ENCODE measurements at places on chromosomes 1 and 21. TPM values are rescaled to one million over a fixed set of nuclear protein-coding genes. Genes with fewer than 3 reads are reported as not detected.

GRCh38 chr1:2877391-2877790 is 75.9 kb upstream of the TTC34 start:
- no peak overlapping the region for H3K4me3 ChIP-seq
- H3K27me3 ChIP-seq: no peaks in the 10 kb centered on the region
- no peak for DNase-seq
- H3K27ac ChIP-seq: no peak overlapping the region
- no peaks in the 10 kb centered on the region for H3K36me3 ChIP-seq
- H3K4me1 ChIP-seq: no peaks in the 10 kb centered on the region

DNA sequence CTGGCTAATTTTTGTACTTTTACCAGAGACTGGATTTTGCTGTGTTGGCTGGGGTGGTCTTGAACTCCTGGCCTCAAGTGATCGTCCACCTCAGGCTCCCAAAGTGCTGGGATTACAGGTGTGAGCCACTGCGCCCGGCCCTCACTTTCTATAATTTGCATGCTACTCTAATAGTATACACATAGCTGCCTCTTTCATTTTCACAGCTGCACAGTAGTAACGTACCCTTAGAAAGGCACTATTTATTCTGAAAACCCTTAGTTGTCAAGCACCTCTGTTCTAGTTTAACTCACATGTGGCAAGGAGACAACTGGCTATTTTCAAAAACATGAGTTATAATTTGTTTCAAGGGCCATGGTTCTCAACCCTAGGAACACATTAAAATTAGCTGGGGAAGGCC is 17.2 kb downstream of the TPM3 start:
- no peak for DNase-seq
- no peaks in the 10 kb centered on the region for H3K27me3 ChIP-seq
- no peak overlapping the region for H3K27ac ChIP-seq
- H3K4me3 ChIP-seq: no peak overlapping the region

GRCh38 chr1:5435414-5435813 is 556.8 kb downstream of the NPHP4 start:
- H3K27ac ChIP-seq: no peak overlapping the region
- no peak overlapping the region for H3K4me3 ChIP-seq
- no peak for DNase-seq
- no peaks in the 10 kb centered on the region for H3K27me3 ChIP-seq
- H3K36me3 ChIP-seq: no peaks in the 10 kb centered on the region

- peak overlapping the region; percentile 27 for H3K27ac ChIP-seq
- peaks cover 3% of the 10 kb centered on the region for H3K4me1 ChIP-seq
- peak overlapping the region; percentile 27 for H3K4me3 ChIP-seq
Observed at GRCh38 chr1:243421784-243422183, 165.9 kb downstream of the SDCCAG8 start.

GRCh38 chr21:31176080-31176551 is 137.8 kb upstream of the KRTAP19-8 start:
- H3K4me1 ChIP-seq: peaks cover 7% of the 10 kb centered on the region
- no peak overlapping the region for H3K27ac ChIP-seq
- H3K27me3 ChIP-seq: no peaks in the 10 kb centered on the region
- DNase-seq: no peak
- H3K4me3 ChIP-seq: no peak overlapping the region

DNA sequence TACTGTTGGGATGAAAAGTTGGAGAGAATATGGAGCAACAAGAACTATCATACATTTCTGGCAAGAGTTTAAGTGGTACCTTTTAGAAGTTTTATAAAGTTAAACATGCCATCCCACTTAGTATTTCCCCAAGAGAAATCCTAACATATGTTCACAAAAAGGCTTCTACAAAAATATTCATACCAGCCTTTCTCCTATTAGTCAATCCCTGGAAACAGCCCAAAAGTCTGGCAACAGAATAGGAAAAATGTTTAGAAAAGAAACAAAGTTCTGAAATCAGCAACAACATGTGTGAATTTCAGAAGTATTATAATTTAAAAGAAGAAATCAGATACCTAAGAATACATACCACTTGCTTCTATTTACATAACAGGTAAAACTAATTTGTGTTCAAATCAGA is 271.0 kb downstream of the DSCAM start:
- no peaks in the 10 kb centered on the region for H3K4me1 ChIP-seq
- H3K27me3 ChIP-seq: no peaks in the 10 kb centered on the region
- no peak for DNase-seq
- H3K4me3 ChIP-seq: no peak overlapping the region
- H3K27ac ChIP-seq: no peak overlapping the region
- H3K36me3 ChIP-seq: no peaks in the 10 kb centered on the region

DNA sequence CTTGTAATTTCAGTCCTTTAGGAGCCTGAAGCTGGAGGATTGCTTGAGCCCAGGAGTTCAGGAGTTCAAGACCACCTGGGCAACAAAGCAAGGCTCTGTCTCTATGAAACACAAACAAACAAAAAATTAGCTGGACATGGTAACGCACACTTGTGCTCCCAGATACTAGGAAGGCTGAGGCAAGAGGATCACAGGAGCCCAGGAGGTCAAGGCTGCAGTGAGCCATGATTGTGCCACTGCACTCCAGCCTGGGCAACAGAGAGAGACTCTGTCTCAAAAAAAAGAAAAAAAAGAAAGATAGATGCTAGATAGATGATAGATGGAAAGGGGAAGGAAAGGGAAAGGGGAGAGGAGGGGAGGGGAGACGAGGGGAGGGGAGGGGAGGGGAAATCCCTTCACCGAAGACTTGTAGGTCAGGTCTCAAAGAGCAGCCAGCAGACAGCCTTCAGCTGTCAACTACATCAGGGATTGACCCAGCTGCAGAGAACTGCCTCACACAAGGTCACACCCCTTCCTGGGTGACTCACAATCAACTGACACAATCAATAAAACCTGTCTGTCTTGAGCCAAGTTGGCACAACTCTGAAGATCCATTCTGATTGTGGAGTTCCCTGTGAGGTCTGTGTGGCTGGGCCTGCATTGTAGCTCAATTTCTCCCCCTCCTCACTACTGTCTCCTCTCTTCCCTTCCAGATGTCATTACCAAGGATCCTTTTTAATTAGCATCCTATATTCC is 200.6 kb downstream of the RGS7 start:
- no peak for DNase-seq
- no peaks in the 10 kb centered on the region for H3K27me3 ChIP-seq
- H3K36me3 ChIP-seq: no peaks in the 10 kb centered on the region
- H3K27ac ChIP-seq: no peak overlapping the region
- H3K4me1 ChIP-seq: no peaks in the 10 kb centered on the region

DNA sequence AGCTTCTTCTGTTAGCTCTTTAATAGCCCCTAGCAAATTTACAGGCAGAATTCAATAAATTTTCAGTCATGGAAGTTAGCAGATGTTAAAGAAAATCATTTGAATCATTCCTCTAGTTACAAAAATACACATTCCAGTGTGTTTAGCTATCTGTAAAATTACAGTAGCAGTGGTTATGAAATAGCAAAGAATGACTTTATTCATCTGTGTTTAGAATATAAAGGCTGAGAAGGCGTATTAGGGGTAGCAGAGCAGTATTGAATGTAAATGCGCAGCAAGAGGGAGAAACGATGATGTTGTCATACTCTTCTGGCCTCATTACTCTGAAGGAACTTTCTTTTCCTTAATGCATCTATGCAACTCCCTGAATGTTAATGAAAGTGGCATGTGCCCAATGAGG is 106.2 kb upstream of the CYYR1 start:
- no peak for DNase-seq
- no peaks in the 10 kb centered on the region for H3K4me1 ChIP-seq
- no peaks in the 10 kb centered on the region for H3K36me3 ChIP-seq
- H3K27me3 ChIP-seq: no peaks in the 10 kb centered on the region
- no peak overlapping the region for H3K4me3 ChIP-seq

DNA sequence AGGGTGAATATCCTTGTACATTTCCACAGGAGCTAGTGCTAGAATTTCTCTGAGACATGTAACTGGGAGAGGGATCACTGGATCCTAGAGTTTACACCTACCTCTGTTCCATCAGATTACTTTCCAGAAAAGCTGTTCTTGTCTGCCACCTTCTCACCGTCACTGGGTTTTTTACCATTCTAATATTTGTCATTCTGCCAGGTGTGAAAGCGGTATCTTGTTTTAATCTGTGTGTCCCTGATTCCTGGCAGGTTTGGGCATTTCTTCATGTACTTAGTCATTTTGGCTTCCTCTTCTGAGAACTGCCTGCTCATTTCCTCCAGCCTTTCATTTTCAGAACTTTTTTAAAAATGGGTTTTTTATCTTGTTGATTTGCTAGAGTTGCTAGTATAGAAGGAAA is 5.1 kb downstream of the PMF1 start:
- peaks cover 10% of the 10 kb centered on the region for H3K4me1 ChIP-seq
- no peak overlapping the region for H3K4me3 ChIP-seq
- H3K27ac ChIP-seq: no peak overlapping the region
- H3K27me3 ChIP-seq: no peaks in the 10 kb centered on the region

DNA sequence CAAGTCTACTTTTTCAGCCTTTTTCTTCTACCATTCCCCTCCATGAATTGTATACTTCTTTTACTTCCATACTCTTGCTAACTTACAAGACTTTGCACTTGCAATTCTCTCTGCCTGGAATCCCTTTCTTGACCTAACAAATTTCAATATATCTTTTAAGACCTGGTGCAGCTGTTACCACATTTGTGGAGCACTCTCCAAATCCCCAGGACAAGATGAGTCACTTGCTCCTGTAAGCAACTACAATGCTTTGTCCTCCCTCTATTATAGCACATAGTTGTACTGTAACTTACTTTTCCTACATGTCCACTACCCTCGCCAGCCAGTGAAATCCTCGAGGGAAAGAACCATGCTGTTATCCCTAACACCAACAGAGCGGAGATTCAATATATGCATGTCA is 43.1 kb downstream of the WARS2 start:
- H3K27ac ChIP-seq: no peak overlapping the region
- no peaks in the 10 kb centered on the region for H3K36me3 ChIP-seq
- no peak for DNase-seq
- H3K27me3 ChIP-seq: no peaks in the 10 kb centered on the region
- H3K4me1 ChIP-seq: no peaks in the 10 kb centered on the region

- no peaks in the 10 kb centered on the region for H3K27me3 ChIP-seq
- no peaks in the 10 kb centered on the region for H3K36me3 ChIP-seq
- DNase-seq: no peak
- peaks cover 19% of the 10 kb centered on the region for H3K4me1 ChIP-seq
Observed at GRCh38 chr1:180131510-180131909, 23.2 kb upstream of the QSOX1 start.

- H3K4me1 ChIP-seq: peaks cover 36% of the 10 kb centered on the region
- DNase-seq: no peak
- H3K27ac ChIP-seq: peak overlapping the region; percentile 26
- no peak overlapping the region for H3K4me3 ChIP-seq
- no peaks in the 10 kb centered on the region for H3K36me3 ChIP-seq
Observed at GRCh38 chr1:247357781-247358211, 26.1 kb upstream of the ZNF496 start.

DNA sequence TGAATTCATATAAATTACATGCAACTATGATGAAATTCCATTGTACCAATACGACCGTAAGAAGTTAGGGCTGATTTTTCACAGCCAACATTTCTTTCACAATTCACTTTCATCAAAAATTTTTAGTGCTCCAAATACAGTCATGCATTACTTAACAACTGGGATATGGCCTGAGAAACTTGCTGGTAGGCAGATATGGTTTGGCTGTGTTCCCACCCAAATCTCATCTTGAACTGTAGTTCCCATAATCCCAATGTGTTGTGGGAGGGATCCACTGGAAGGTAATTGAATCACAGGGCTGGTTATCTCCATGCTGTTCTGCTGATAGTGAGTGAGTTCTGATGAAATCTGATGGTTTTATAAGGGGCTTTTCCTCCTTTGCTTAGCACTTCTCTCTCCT is 244.4 kb downstream of the AKT3 start:
- H3K36me3 ChIP-seq: no peaks in the 10 kb centered on the region
- H3K4me3 ChIP-seq: no peak overlapping the region
- no peaks in the 10 kb centered on the region for H3K27me3 ChIP-seq
- H3K4me1 ChIP-seq: no peaks in the 10 kb centered on the region

DNA sequence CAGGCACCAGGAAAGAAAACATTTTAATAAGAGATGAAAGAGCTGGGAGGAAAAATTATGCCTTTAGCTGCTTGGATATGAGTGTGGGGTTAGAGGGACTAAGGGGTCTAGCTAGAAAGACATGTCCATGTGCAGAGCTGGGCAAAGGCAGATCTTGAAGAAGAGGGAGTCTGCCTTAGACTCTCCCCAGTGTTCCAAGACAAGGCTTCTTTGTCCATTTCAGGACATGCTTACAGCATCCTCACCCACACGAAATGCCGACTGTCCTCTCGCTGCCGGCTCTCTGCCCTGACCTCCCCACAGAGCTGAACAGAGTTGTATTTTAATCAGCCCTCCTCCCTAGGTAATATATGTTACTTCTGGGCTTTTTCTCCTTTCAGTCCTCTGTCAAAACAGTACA is 100.7 kb upstream of the ATP1B1 start:
- no peaks in the 10 kb centered on the region for H3K4me1 ChIP-seq
- no peak overlapping the region for H3K27ac ChIP-seq
- no peaks in the 10 kb centered on the region for H3K36me3 ChIP-seq
- H3K27me3 ChIP-seq: no peaks in the 10 kb centered on the region
- H3K4me3 ChIP-seq: no peak overlapping the region

DNA sequence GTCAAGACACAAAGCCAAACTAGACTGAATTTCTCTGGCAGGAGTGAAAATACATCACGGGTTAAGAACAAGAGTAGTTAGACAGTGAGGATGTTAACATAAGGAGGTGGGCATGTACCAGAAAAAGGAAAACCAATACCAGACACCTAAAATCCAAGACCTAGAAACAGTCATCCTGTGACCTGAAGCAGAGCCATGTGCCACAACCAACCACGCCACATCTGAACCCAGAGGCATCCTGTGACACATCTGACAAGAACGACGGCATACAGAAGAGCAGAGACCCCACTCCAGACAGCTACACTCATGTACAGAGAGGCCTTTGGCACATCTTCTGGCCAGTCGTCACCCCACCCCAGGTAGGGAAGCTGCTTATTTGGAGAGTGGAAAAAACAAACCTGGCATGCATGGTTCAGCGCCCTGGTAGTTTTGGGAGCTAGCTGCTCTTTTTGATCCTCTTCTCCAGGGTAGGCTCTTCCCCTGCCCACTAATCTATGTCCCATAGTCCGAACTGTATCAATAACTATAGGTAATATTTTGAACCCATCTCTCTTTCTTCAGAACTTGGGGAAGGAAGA is 72.1 kb downstream of the SLC45A1 start:
- peaks cover 14% of the 10 kb centered on the region for H3K4me1 ChIP-seq
- DNase-seq: no peak
- H3K27me3 ChIP-seq: no peaks in the 10 kb centered on the region
- no peak overlapping the region for H3K27ac ChIP-seq
- no peaks in the 10 kb centered on the region for H3K36me3 ChIP-seq

- no peak overlapping the region for H3K4me3 ChIP-seq
- peaks cover 6% of the 10 kb centered on the region for H3K4me1 ChIP-seq
- H3K27ac ChIP-seq: no peak overlapping the region
Observed at GRCh38 chr1:14759042-14759818, 160.7 kb downstream of the KAZN start.

DNA sequence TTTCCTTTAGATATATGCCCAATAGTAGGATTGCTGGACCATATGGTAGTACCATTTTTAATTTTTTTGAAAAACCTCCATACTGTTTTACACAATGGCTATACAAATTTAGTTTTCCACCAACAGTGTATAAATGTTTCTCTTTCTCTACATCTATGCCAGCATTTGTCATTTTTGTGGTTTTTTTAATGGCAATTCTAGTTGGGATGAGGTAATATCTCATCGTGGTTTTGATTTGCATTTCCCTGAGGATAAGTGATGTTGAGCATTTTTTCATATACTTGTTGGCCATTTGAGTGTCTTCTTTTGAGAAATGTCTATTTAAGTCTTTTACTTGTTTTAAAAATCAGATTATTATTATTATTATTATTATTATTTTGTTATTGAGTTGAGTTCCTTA is 35.5 kb downstream of the PLA2G4A start:
- H3K27me3 ChIP-seq: no peaks in the 10 kb centered on the region
- no peak overlapping the region for H3K4me3 ChIP-seq
- H3K4me1 ChIP-seq: no peaks in the 10 kb centered on the region
- DNase-seq: no peak

SZRD1 gene
- 57.9 TPM for total RNA-seq

IGSF3 gene
- 15.4 TPM for total RNA-seq

NBPF10 gene
- total RNA-seq: 5.6 TPM

TNFSF18 gene
- 0.43 TPM for total RNA-seq
